ENCODE measurements at places on chromosomes 7 and 10.

- DNase-seq = peak; percentile 71
These were observed 90.9 kb upstream of the PIP4K2A start for GRCh38 chr10:22805304-22805703.

GRCh38 chr10:32376771-32377170 is 29.8 kb upstream of the EPC1 start:
- no peak for DNase-seq

DNA sequence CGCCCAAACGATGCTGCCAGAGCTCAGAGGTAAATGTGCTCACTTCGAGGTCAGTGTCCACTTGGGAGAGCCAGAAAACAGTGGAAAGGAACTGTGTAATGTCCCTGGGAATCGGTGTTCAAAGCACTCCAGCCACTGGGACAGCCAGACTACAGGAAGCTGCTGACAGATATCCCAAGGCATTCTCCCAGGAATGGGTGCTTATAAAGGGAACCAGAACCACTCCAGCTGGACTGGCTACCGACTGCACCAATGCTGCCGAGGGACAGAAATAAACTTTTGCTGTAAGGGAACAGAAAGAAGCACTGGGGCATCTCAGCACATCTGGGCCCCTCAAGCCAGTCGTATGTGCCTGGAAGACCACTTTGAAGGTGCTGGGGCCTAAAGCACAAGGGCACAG is 76.7 kb downstream of the ATXN7L1 start:
- no peak for DNase-seq

GRCh38 chr7:116423499-116423898 is 76.0 kb upstream of the CAV2 start:
- DNase-seq = no peak

DNA sequence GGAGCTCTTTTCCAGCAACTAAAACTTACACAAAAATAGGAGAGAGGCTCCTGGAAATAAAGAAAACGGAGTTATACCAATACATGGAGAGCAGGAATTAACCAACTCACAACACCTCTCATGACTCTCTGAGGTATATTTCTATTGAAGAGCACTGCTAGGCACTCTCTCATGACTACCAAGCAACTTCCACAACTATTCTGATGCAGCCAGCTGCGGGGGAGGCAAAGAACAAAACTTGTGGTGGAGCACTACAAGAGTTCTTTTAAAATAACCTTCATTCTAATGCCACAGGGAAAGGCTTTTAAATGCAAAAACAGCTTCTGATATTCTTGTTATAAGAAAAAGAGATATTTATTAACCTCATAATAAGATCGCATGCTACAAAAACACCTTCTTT is 140.7 kb downstream of the SLC25A13 start:
- DNase-seq = no peak

- no peak for DNase-seq
These were observed 31.3 kb upstream of the ITGA8 start for GRCh38 chr10:15751046-15751445.

DNA sequence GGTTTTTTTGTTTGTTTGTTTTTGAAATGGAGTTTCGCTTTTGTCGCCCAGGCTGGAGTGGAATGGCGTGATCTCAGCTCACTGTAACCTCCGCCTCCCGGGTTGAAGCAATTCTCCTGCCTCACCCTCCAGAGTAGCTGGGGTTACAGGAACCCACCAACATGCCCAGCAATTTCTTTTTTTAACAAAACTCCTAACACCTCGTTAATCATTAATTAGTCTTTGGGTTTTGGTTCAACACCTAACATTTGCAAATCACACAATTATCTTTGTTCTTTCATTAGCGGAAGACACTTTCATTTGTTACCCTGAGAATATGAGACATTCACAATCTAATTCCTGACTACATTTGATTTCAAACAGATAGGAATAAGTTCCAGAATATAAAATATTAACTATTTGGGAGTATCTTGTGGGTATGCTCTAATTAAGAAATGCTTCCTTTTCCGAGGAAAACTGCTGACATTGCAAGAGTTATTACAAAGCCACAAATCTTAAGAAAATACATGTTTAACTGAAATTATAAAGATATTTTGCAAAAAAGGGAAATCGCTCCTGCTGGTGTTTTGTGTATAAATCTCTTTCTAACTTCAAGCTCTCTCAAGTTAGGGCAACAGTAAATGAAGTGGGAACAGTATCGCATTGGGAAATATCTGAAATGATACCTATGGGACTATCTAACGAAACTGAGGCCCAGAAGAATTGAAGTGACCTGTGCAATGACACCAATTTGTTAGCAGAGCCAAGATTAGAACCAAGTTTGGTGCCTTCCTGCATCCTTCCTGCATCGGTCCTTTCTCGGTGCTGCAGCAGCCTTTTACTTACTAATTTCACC is 1.2 kb upstream of the LSM8 start:
- DNase-seq = no peak

GRCh38 chr10:25082276-25083204 is 66.1 kb downstream of the THNSL1 start:
- DNase-seq = no peak

- no peak for DNase-seq
These were observed 200.3 kb upstream of the ZMIZ1 start for GRCh38 chr10:78868456-78868855.

- no peak for DNase-seq
These were observed 5.4 kb downstream of the LRWD1 start for GRCh38 chr7:102469972-102470825.

- DNase-seq = peak; percentile 92
These were observed 89.1 kb downstream of the TNS3 start for GRCh38 chr7:47492716-47493325.

DNA sequence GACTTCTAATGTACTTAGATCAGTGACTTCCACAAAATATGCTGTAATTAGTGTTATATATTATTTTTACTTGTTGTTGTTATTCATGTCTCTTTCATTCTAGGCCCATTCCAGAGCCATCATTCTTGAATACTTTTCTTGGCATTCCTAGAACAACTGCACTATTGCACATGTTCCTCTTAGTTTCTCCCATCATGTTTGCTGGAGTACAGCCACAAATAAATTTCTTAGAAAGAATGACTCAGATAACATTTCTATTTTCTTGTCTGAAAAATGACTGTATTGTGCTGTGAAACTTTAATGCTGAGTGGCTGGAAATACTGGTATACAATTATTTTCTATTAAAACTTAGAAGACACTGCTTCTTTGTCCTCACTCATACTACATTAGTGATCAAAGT is 651.0 kb upstream of the STEAP1 start:
- DNase-seq = no peak

DNA sequence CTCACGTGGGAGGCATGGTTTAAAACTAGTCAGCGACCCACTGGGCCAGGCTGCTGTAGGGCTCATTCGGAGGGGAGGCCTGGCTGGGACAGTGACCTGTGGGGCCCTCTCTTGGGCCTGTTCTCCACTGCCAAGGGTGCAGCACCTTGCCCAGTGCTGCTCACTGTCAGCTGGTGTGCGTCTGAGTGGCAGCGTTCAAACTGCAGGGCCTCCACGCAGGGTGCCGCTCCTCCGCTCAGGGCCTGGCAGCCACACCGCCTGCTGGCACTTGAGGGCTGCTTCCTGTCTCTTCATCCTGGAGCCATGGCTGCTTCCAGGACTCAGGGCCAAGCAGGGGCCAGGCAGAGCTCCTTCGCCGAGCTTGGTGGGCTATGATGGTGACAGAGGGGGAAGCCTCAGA is 18.3 kb downstream of the ADAMTS14 start:
- DNase-seq = no peak

DNA sequence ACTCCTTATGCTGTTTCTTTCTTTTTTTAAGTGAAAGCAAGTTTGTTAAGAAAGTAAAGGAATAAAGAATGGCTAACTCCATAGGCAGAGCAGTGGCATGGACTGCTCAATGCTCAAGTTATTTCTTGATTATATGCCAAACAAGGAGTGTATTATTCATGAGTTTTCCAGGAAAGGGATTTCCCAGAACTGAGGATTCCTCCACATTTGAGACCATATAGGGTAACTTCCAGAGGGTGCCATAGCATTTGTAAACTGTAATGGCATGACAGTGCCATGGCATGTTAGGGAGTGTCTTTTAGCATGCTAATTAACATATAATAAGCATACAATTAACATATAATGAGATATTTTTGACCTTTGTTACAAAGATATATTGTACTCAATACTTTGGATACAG is 1034.5 kb upstream of the PHF14 start:
- no peak for DNase-seq
